ENCODE measurements at places on chromosomes 5 and 9. TPM values are rescaled to one million over a fixed set of nuclear protein-coding genes. Genes with fewer than 3 reads are reported as not detected.

Gene F2RL2
- polyA plus RNA-seq: 1.7 TPM

Gene UNC13B
- 25.6 TPM for polyA plus RNA-seq

Gene MYORG
- polyA plus RNA-seq: 26.5 TPM

DNA sequence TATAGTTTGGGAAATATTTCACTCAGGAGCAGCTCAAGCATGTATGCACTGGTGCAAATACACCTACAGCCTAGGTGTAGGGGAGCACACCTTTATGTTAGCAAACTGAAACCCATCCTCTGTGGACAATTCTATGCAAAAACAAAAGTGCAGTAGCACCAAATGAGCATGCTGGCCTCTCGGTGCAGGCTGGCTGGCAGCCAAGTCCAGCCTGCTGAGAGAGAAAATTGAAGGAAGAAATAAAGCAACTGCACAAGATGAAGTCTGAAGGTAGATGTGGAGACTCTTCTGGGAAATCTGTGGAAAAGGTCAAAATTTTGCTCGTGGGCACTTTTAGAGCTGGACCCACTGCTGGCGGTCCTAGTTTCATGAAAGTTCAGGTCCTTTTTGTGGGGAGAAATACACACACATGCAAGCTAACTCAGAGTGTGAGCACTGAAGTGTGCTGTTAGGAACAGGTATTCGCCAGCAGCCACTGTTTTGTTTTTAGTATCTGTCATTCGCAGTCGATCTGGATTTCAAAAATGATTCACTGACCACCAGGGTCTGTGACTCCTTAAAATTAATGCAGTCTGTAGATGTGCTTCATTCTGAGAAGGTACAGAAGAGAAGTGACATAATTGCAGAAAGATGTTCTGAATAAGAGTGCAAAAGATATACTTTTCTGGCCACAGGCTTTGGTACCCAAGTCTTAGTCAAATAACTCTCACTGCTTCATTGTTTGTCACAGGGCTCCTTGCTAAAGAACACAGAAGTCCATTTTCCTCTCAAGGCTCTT is 281.7 kb downstream of the PARP8 start:
- no peak for DNase-seq

Gene PTGES2
- polyA plus RNA-seq: 88.9 TPM
